ENCODE measurements at places on chromosomes 7 and 10.

GRCh38 chr10:59553162-59553900, 156.3 kb downstream of the SLC16A9 start:
- no peak for DNase-seq

DNA sequence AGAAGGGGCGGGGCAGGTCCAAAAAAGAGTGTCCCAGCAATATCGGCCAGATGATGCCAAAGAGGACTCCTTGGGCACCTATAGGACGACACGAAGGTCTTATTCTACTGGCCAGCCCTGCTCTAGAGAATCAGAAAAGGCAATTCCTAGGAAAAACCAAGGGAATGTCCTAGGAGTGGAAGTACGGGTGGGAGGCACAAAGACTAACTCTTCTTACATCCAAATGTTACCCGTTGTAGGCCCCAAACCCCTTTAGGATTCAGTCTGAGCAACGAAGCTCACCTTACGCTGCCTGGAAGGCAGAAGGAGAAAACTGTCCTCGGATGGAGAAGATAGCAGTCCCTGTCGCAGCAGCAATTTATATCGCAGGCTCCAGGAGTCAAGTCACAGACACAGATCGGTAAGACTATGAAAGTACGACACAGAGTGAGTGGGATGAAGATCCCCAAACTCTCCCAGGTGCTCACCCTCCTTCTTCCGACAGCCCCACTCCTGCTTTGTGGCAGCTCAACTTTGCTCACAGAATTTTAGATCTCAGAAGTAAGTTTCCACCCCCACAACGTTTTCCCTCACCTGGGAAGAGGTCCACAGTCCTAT, 558 bp downstream of the TCTN3 start:
- no peak for DNase-seq

GRCh38 chr10:80133206-80133605, 676 bp downstream of the PLAC9 start:
- no peak for DNase-seq

DNA sequence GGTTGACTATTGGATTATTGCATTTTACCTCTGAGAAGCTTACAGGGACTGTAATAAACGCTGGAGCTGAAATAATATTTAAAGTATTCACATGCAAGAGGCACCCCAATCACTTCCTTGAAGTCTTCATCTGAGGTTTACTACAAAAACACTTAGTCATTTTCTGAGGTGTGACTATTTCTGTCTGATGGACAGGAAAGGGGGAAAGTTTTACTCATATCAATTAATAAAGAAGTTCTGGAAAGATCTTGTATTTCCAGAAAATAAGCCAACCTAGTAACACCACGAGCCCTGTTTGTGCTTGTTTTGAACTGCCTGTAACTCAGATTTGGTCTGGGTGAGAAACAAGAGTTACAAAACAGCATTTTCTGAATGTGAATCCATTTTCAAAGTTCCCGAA, 63.9 kb upstream of the PRKCQ start:
- DNase-seq: no peak

DNA sequence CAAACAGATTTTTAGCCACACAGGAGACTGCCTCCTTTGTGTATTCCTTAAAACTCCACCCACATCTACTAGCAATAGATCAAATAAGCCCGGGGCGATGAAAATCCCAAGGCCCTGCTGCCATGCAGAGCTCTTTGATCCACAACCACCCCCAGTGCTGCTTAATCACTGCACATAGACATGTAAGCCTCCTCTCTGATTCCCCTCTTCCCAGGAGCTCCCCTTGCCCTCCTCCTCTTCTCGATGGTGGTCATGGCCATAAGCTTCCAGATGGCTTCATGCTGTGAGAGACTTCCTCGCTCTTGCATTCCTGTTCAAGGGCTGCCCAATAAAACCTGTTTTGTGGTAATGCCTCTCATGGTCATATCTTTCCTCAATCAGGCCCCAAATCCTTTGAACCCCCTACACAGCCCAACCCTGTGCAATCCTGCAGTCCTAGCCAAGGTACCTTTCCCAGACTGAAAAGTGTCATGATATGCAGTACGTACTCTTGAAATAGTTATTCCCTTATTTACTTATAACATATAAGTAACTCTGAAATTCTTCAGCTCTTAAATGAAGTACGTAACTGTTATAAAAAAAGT, 158.5 kb downstream of the CACNA2D1 start:
- DNase-seq: no peak

All from endothelial cell (in vitro differentiated cells).